ENCODE measurements at places on chromosomes 4 and X.
A peak's percentile ranks its signal among the peaks of the same experiment; 100 is the strongest.

DNA sequence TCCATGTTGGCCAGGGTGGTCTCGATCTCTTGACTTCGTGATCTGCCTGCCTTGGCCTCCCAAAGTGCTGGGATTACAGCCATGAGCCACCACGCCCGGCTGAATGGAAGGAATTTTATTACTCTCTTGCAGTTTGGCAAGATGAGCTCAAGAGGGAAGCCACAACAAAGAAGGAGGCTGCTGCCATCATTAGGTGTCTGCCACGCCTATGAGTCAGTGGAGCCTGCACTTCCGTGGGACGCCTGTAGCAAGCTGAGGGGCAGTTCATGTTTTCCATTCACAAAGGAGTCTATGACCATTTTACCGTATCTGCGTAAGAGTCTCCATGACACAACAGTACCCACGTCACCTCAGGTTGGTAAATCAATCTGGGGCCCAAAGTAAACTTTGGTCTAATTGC, 51.2 kb upstream of the CHRNA9 start:
- DNase-seq, result peak; percentile 81

DNA sequence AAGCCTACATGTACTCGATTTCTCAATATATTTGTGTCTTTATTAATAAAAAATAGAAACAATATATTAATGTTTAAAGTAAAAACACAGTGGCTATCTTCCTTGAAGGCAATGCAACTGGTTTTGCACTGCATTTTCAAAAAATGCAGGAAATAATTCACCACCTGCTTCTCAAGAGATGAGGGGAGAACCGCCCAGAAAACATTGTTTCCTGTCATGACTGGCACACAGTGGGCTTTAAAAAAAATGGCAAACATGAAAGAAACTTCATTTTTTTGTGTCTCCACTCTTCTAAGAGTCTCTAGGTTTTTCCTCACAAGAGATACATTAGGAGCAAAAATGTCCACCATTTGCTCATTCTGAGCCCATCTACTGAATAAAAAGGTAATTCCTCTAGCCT, 50.8 kb upstream of the C4orf50 start:
- no peak for DNase-seq

DNA sequence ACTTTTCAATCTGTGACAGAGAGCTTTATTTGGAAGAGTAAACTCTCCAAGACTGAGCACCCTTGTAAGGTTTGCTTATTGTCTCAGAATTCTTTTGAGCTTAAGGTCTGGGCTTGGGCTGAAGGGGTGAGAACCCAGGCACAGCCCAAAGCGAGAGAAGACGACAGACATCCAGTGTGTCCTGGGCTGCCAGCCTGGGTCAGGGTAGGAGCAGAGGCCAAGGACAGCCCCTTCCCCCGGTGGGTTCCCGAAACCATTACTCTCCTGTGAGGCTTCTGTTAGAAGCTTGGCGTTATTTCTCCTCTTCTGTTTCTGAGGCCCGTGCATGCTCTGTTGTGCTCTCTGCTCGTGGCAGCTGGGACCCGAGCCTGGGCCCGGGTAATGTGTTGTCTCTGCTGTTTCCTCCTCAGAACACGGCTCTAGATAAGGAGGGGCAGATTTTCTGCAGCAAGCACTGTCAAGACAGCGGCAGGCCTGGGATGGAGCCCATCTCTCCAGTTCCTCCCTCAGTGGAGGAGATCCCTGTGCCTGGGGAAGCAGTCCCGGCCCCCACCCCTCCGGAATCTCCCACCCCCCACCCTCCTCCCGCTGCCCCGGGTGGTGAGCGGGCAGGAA, 177.5 kb downstream of the DCLK2 start:
- no peak for DNase-seq

DNA sequence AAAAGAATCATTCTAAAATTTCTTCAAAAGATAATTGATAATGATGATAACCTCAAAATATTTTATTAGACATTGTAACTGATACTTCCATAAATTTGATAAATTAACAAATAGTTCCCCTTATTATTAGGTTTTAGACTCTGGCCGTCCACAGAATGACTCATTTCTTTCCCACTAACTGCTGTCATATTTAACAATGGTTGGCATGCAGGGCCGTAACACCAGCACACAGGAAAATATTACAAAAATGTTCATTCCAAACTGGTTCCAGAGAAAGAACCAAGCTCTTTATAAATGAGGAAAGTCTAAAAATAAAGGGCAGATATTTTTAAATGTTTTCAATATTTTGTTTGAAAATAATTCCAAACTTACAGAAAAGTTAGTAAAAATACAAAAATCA, 28.2 kb downstream of the WDFY3 start:
- no peak for DNase-seq

- no peak for DNase-seq
These were observed 129.5 kb downstream of the KCNIP4 start for GRCh38 chr4:21819086-21819485.

DNA sequence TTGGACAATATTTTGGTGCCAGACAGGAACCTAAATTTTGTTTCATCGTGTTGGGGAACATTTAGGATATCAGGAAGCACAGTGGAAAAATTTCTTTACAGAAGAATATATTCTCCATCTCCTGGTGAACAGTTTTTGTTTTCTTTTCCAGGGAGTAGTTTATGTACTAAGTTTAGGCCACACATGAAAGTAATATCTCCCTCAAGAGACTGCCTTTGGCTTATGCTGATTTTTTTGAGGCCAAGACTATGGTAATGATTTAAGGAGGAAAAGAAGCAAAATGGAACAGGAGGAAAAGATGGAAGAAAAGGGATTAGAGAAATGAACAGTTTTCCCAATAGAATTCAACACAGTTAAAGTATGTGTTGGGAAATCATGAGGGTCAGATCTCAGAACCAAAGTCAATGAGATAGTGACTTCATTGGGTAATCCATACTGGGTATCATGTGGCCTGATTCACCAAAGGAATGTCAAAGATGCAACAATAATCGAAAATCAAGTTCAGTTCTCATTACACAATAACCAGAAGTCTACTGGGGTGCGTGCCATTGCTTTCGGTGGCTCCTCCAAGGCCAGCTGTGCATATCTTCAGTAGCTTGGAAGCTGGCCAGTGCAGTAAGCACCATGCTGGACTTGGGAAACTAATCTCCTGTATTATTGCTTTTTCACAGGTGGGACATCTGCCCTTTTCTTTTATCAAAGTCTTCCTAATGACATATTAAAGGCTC, 234.8 kb downstream of the COL25A1 start:
- no peak for DNase-seq

DNA sequence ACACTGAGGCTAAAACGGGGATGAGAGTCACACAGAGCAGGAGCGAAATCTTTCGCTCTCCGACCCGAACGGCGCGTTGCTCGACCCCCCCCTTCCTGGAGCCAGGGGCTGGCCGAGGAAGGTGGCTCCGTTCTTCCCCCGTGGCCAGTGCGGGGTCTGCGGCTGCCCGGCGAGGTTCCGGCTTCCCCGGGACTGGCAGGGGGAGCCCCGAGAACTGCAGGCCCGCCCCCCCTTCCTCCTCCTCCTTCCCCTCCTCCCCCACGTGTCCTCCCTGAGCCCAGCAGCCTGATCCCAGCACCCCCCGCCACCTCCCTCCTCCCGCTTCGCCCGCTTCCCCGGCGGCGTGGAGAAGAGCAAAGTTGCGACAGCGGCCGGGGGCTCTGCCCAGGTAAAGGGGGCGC, 2.4 kb upstream of the BCORL1 start:
- DNase-seq, result peak; percentile 27

DNA sequence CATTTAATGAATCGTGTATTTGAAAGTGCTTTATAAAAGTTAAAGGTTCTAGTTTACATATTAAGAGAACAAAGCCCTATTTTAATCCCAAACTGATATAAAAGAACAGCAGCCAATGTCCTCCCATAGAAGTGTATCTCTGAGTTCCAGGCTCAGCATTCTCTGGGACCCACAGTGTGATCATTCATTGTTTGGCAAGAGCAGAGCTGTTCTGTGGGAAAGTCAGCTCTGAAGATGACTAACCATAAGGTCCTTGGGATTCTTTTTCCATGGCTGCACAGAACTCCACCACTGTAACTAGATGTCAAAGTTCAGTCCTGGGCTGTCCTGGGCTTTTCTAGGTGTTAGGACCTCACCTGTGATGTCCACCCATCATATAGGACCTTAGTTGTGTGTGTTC, 157.0 kb upstream of the TLL1 start:
- DNase-seq, result no peak

DNA sequence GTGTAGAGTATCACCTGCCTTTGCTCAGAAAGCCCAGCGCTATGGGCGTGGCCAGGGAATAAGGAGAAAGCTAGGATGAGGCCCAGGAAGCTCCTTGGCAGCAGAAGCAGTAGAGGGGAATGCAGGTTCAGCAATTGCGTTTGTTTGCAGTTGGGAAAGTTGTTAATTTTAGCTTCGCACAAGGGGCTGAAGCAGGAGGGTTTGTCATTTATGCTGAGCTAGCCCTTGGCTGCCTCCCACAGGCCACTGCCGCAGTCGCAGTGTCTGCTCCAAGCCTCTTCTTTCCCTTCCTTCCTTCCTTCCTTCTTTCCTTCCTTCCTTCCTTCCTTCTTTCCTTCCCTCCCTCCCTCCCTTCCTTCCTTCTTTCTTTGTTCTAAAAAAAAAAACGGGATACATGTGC, 21.5 kb downstream of the FRMPD3 start:
- DNase-seq, result no peak

DNA sequence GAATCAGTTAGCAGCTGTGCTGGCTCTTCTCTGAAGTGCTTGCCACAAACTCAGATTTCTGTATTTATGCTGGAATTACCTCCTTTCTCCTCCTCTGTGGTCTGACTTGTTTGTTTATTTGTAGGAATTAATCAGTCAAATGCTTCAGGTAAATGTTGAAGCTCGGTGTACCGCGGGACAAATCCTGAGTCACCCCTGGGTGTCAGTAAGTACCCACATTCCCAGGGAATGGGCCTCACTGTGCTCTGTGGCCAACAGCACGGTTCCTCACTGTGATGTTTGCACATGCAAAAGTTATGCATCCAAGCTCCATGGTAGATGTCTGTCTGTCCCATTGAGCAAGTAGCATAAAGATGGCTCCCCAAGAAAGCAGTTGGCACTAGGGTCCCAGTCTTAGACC, 169.9 kb downstream of the DCLK2 start:
- DNase-seq, result no peak

- no peak for DNase-seq
These were observed 11.2 kb upstream of the RNF4 start for GRCh38 chr4:2457481-2458295.

DNA sequence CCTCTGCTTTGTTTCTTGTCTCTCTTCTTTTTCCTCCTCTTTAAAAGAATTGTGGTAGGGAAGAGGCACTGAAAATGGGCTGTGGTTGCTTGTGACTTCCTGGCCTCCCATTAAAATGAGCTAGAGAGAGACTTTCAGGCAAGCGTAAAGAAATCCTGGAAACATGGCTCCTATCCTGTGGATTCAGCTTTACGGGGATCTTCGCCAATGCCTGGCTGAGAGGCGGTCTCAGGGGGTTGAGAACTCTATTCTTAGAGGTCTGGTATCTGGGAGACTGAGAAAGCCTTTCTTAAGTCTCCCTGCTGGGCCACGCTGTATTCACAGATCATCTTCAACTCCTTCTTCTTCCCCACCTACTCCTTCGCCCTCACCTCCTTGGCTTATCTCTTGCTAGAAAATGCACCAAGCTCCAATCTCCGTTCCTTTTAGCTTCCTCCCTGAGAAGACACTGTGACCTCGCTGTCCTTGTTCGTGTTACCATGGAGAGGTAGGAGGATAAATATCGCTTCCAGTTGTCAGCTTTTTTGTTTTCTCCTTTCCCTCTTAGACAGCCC, 542 bp upstream of the KLF8 start:
- DNase-seq, result no peak

- DNase-seq, result no peak
These were observed 58.8 kb downstream of the SPINK2 start for GRCh38 chr4:56762484-56763250.

- no peak for DNase-seq
These were observed 2.2 kb downstream of the FAT4 start for GRCh38 chr4:125316791-125317524.

GRCh38 chr4:11605597-11605996, 176.9 kb upstream of the HS3ST1 start:
- DNase-seq, result no peak

GRCh38 chr4:61896634-61897033, 696.5 kb downstream of the ADGRL3 start:
- DNase-seq, result no peak

DNA sequence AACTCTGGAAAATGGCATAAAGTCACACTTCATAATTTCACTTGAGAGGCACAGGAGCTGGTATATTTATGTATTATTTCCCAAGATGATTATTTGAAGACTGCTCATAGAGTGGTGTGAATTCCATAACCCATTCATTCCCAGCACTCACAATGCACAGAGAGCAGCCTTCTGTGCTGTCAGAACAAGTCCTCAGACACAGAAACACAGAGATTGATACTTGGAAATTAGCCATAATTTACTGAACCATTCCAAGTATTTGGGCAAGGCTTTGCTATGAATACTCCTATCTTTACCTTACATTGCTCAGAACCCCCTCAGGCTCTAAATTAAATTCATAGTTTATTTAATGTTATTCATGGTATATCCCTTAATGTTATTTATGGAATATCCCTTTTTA, 53.6 kb downstream of the PABPC4L start:
- DNase-seq, result no peak

DNA sequence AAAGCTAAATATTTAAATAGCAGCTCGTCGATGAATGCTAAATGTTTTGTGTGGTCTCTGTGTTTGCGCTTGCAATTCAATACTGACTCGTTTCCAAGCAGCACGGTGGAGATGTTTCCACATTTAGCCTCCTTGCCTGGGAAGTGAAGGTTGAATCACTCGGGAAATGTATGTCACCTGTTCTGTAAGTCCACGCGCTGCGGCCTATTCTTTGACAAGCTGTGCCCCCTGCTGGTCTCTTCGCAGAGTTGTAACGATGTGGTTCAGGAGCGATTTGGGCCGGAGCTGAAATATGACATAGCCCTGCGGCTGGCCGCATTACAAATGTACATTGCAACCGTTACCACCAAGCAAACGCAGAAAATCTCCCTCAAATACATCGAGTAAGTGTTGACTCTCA, 89.6 kb upstream of the PRPS2 start:
- DNase-seq, result peak; percentile 13

GRCh38 chr4:123449780-123450179, 53.2 kb downstream of the SPRY1 start:
- DNase-seq, result no peak

DNA sequence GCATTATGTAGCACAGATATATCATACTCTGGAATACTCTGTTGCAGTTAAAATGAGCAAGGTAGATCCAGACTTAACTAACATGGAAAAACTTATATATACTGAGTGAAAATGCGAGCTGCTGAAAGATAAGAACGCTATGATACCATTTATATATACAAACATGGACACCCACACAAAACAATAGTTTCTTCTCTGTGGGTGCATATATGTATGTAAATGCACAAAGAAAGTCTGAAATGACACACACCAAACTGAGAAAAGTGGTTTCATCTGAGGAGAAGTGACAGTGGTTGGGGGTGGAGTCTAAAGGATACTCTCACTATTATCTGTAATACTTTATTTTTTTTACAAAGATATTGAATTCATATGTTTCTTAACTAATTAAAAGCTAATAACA, 12.2 kb upstream of the FGF2 start:
- no peak for DNase-seq

GRCh38 chrX:130184857-130185256, 13.1 kb downstream of the RAB33A start:
- DNase-seq, result no peak

- DNase-seq, result no peak
These were observed 1969.3 kb downstream of the PCDH7 start for GRCh38 chr4:32689518-32689917.

Data from CD4-positive, alpha-beta T cell treated with Interferon gamma for 1 hour (primary cell).